AG08395 (cell line): ENCODE measurements at places on chromosomes 4 and X.

- no peak for DNase-seq
These were observed 133.3 kb upstream of the ZIC3 start for GRCh38 chrX:137432609-137433008.

- DNase-seq, result no peak
These were observed 52.0 kb downstream of the SORCS2 start for GRCh38 chr4:7244331-7244665.

DNA sequence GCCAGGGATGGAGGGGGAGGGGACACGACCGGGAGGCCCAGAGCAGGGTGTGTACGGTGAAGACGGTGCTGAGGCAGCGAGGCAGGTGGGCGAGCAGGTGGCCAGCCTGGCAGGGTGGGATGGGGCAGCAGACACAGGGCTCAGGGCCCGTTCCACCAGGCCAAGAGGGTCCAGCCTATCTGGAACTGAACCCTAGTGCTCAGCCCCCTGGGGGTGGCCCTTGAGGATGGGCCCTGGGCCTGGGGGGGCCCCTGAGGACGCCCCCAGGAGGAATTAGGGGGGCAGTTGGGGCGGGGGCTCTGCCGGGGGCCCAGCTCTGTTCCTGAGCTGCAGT, 3.0 kb upstream of the HGFAC start:
- no peak for DNase-seq

- peak; percentile 11 for DNase-seq
These were observed 115.4 kb upstream of the ESX1 start for GRCh38 chrX:104370089-104370488.

GRCh38 chr4:147825451-147826287, 93.8 kb downstream of the ARHGAP10 start:
- DNase-seq, result no peak

DNA sequence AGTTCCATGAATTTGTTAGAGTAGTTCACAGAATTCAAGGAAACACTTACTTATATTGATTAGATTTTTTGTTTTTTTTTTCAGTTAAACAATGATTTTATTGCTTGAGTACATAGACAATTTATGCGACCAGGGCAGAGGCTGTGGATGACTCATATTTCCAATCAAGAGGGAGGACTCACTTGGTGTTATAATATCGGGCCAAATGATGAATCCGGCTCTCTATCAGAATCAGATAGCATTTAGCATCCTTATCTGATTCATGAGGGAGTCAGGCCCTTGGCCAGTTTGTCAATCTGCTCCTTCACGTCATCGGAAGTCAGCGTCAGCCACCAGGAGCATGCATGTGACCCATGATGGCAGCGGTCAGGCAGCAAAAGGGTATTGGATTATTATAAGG, 82.3 kb upstream of the HUWE1 start:
- DNase-seq, result no peak

- DNase-seq, result no peak
These were observed 35.5 kb downstream of the F8 start for GRCh38 chrX:154986826-154987575.

DNA sequence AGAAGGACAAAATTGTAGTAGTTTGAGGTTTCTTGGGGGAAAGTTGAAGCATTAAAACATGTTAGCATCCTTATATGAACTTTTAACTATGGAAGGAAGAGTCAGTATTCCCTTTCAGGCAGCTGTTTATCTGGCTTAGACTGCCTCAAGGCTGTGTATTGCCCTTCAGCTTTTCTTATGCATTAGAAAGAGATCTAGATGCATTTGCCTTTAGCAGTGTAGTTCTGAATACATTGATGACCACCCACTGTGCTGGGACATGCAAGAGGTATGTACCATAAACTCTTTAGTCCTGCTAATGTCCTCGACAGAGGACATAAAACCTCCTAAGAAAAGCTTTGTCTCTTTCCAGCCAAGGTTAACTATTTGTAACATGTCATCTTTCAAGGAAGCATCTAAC, 2.9 kb downstream of the FAM200B start:
- DNase-seq, result no peak

- peak; percentile 21 for DNase-seq
These were observed 13.1 kb upstream of the SLC9B1 start for GRCh38 chr4:103032574-103032973.

GRCh38 chrX:40444798-40445496, 135.8 kb upstream of the ATP6AP2 start:
- DNase-seq, result no peak
